ENCODE measurements at places on chromosomes 3 and 15.

- DNase-seq: no peak
These were observed 31.5 kb upstream of the LAMP3 start for GRCh38 chr3:183193762-183194689.

DNA sequence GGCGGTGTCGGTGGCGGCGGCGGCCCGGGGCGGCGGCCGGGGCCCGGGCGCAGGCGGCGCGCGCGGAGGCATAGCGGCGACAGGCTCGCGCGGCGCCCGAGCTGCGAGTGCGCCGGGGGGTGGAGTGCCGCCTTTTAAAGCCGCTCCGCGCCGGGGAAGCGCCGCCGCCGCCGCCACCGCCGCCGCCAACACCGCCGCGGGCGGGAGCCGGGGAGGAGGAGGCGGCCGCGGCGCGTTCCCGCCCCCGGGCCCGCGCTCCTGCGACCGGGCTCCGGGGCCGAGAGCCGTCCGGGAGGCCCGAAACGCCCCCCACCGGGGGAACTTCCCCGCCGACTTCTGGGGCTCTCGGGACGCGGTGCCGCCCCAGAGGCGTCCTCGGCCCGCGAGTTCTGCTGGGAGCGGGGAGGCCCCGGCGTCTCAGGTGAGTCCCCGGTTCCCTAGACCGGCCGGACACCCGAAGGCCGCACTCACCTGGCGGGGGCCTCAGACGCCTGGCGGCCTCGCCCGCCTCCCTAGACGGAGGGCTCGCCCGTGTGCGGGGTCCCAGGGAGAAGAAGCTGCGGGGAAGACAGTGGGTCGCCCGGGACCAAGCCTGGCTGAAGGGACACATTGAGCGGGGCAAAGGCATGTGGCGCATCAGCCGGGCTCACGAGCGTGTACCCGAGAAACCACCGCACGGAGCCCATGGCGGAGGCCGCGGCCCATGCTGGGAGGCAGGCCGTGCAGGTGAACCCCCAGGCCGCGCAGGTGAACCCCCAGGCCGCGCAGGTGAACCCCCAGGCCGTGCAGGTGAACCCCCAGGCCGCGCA, at the start of gene PCSK6:
Gene PCSK6 (minus strand): TSS at position 109 of the 809 bp plus-strand sequence. CDS start 37 bp downstream, at position 72.
- DNase-seq: no peak

DNA sequence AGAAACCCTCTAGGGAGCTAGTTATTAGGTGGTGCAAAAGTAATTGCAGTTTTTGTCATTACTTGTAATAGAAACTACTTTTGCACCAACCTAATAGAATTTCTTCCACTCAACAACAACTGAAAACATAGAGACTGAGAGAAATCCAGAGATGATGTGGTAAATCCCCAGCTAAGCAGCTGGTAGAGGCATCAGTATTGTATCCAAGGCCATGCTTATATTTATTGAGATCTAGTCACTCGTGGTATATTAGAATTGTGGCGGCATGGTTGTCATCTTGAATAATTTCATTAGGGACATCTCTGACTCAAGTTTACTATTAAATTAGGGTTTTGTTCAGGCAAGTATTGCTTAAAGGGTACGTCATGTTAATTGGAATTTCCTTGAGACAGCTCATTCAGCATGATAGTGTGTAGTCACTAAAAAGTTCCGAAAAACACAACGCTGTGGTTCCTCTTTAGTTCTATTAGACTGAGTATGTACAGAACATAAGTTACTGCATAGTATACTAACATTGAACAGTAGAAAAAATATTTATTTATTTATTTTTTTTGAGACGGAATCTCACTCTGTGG, 35.3 kb downstream of the PAK2 start:
- DNase-seq: no peak

GRCh38 chr3:196976941-196977340, 8.3 kb upstream of the PIGZ start:
- DNase-seq: no peak

GRCh38 chr15:88605189-88606069, 15.7 kb upstream of the AEN start:
- peak; percentile 40 for DNase-seq

DNA sequence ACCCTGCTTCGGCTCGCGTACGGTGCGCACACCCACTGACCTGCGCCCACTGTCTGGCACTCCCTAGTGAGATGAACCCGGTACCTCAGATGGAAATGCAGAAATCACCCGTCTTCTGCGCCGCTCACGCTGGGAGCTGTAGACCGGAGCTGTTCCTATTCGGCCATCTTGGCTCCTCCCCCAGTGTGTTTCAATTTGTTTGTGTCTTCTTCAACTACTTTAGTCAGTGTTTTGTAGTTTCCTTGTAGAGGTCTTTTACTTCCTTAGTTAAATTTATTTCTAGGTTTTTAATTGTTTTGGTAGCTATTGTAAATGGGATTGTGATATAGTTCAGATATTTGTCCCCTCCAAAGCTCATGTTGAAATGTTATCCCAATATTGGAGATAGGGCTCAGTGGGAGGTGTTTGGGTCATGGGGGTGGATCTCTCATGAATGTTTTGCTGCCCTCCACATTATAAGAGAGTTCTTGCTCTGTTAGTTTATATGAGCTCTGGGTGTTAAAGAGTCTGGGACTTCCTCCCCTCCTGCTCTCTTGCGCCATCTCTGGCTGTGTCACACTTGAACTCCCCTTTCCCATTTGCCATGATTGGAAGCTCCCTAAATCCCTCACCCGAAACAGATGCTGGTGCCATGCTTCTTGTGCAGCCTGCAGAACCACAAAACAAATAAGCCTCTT, 304.4 kb downstream of the DOCK3 start:
- no peak for DNase-seq

DNA sequence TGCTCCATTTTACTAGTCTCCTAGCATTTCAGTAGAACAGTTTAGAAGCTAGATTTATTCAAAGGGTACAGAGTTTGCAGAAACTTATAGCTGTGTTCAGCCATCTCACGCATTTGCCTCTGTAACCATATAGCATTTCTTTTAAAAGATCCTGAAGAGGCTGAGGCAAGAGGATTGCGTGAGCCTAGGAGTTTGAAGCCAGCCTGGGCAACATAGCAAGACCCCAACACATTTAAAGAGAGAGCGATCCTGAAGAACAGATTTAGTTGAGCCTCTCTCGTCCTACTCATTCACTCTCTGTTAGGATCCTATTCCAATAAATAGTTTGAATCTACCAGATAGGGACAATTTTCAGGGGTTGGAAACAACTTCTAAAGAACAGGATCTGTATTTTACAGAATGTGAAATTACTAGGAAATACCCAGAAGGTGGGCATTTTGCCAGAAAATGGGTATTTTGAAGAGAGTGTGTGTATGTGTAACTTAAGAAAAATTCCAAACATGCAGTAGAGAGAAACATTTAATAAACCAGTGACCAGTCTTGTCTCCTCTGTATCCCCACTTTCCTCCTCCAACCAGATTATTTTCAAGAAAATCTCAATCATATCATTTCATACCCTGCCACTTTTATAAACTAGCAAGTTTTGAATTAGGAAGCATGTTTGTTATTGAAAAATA, 4.5 kb downstream of the EIF3J start:
- DNase-seq: no peak

DNA sequence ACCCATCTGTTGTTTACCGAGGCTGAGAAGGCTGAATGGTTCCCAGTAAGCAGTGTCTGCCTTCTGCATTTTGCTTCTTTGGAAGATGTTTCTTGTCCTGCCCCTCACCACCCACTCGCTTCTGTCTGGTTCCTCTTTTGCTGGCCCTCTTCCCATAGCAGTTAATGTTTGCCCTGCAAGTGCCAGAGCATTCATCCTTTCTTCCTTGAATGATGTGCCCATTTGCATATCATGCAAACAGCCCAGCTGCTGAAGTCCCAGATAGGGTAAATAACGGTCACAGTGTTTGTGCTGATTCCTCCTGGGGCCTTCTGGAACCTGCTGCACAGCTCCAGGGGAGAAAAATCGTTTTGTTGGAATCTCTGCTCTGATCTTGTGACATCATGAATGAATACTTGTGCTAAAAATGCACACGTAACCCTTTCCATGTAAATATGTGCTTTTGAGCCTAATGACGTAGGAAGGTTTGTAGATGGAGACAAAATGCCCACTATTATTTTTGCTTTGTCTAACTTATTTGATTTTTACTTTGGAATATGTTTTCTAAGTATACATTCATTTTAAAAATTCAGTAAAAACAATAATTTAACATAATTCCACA, 381.0 kb downstream of the SOX2 start:
- DNase-seq: no peak

- no peak for DNase-seq
These were observed 3.5 kb upstream of the ALDH1A2 start for GRCh38 chr15:58069008-58069407.

- DNase-seq: no peak
These were observed 101.1 kb downstream of the ADCY5 start for GRCh38 chr3:123347691-123348264.

DNA sequence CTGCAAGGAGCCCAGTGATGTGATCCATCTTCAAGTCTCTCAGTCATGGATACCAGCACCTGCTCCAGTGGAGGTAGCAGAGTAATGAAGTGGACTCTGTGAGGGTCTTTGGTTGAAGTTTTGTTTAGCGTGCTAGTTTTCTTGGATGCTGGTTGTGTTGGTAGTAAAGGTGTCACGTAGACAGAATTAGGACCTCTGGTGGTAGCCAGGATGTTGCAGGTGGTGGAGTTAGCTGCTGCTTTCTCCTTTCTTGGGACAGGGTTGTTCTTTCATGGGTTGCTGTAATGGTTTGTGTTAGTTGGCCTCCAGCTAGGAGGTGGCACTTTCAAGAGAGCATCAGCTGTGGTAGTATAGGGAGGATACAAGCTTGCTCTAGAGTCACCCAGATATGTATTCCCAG, 125.2 kb downstream of the ANXA2 start:
- no peak for DNase-seq

Data from activated T-cell treated with anti-CD3 and anti-CD28 coated beads for 48 hours (primary cell).